ENCODE measurements at places on chromosomes 3 and 15. TPM values are rescaled to one million over a fixed set of nuclear protein-coding genes. Genes with fewer than 3 reads are reported as not detected.

Gene ONECUT1
- not detected for total RNA-seq

- no peak for DNase-seq
Measured at GRCh38 chr15:58109419-58109818, 28.8 kb upstream of the AQP9 start.

- DNase-seq: no peak
Measured at GRCh38 chr3:151899996-151900395, 26.6 kb downstream of the SUCNR1 start.

GRCh38 chr3:8152821-8153418, 348.7 kb upstream of the LMCD1 start:
- DNase-seq: no peak

Gene GP5
- 0.05 TPM for total RNA-seq

All from posterior vena cava (tissue), 2 donors.